ENCODE measurements at places on chromosomes 5 and 9.

- no peak for DNase-seq
These were observed 16.3 kb upstream of the DAB2 start for GRCh38 chr5:39440958-39441624.

DNA sequence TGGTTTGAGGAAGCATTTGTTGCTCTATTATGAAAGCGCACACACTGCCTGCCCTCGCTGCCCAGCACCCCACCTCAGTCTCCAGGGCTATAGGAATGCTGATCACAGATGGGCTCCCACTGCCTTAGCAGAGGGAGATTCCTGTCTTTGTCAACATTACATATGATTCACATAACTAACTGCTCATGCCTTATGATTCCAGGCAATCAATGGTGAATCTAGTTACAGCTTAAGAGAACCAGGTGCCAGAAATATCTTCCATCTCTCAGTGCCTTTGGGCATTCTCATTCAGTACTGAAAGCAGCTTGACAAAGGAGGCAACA lies 458.9 kb upstream of the C9orf72 start:
- DNase-seq = no peak

DNA sequence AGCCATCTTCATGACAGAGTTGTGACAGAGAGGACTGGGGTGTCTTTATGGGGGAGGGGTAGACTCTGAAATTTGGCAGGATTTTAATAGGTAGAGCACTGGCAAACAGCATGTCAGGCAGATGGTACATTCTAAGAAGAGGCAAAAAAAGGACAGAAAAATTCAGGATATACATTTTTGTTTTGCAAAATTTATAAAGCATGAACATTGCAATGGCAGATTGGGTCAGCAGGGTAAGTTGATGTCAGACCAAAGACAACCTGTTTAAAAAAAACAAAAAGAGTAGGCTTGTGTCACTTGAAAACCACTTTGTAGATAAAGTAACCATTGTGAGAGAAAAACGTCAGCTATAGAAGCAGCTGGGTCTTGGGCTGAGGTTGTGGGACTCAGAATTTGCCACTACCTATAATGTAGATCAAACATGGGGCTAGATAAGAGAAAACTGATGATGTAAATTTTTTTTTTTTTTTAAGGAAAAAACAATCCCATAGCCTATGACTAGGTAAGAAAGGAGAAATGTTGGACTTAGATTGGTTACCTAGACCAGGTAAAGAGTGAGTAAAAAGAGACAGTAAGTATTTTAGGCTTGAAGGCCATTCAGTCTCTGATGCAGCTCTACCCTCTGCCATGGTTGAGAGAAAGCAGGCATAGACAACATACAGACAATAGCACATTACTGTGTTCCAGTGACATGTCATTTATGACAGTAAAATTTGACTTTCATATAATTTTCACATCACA lies 8.3 kb downstream of the CAMK4 start:
- DNase-seq = no peak

GRCh38 chr9:136880651-136881050 lies 5.7 kb upstream of the TRAF2 start:
- no peak for DNase-seq

DNA sequence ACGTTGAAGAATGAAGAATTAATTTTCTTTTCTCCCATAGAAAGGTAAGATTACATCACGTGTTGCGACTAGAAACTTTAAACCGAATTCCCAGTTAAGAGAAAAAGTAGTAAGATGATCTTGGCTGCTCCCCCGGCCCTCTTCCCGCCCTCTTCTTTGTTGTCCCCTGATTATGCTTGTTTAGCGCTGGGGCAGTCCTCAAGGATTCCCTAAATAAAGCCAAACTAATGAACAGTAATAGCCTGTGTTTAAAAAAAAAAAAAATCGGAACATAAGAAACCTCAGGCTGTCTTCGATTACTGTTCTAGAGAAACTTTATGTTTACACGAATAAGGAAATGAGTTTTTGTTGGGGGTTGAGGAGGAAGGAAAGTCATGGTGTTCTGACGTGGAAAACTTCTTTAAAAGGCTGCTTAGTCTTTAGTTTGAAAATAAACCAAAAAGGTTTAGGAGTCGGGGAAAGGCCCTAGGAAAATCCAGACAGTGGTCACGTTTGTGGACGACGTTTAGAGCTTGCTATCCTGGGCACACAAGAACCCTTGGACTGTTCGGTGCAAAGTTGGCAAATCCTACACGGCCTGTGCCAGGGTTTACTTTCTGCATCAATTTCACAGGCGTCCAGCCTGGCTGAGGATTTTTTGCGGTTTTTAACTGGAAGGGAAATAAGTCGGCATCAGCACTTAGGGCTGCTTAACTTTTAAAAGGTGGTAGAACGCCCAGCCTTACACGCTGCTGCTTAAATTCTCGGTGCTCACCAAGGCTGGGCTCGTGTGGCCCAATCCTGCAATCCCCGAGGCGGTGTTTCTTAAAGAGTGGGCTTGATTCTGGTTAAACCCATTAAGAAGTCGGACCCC lies 1.1 kb upstream of the MAT2B start:
- DNase-seq = peak; percentile 26

DNA sequence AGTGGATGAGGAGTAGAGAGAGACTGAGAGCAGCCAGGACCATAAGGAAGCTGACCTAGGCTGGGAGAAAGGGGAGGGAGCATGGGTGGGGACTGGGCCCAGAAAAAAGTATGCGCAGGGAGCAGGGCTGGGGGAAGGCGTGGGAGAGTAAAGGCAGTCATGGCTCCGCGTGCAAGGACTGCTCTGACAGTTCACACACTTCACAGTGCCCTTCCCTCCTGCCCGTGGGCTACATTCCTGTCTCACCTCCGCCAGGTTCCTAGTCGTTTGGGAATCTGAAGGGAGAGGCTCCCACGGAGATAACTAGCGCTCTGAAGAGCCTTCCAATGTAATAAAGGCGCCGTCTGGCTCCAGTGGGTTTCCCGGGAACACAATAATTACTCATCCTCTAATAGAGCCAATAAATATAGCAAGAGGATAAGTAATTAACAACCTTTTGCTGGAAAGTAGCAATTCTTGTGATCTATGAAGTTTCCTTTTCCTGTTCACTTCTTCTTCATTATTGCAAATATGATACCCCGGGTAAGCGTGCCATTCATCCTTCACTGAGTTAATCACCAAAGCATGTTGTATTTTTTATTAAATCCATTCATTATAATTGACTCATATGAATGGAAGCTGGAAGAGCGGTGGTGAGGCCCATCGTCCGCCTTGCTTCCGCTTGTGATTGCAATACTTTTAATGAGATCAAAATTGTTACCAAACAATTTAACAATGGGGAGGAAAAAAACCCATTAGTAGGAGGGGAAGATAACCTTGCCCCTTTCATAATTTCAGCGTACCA lies 39.3 kb downstream of the TTLL11 start:
- no peak for DNase-seq

DNA sequence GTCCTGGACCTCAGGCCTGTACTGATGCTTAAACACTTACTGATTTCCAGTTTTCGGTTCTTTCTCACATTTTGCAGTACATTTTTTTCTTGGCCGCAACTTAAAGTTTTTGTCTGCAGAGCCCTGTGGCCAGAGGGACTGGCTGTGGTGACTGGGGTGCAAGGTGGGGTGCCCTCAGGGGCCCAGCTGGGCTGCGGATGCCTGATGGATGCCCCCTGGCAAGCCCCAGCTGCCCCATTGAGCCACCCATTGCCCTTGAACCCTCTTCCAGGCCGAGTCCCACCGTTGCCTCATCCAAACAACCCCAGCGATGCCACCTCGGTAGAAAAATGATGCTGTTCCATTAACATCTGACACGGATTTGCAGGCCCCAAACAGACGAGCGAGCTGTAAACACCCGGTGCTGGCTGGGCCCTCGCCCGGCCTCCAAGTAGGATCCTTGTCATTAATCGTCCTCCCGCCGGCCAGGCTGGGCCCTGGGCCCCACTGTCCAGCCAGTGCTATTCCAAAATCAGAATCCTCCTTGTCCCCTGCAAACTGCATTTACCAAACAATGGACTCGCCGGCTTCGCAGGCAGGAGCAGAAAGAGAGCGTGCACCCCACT lies 107.9 kb downstream of the PHF2 start:
- no peak for DNase-seq

DNA sequence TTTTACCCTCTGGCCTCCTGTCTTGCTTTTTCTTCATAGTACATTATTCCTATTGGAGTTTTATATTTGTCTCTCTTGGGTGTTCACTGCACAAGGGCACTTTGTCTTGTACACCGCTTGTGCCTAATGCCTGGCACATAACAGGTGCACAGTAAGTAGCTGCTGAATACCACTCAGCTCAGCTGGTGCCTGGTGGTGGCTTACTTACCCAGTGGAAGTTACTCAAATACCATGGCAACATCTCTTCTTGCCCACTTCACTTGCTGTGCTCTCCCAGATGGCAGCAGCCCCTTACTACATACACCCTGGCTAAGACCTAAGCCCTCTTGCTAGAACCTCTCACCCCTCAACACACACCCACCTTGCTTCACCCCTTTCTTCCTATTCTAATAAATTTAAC lies 11.3 kb upstream of the SKP1 start:
- no peak for DNase-seq

GRCh38 chr5:116442095-116442534 lies 132.5 kb downstream of the SEMA6A start:
- DNase-seq = no peak

DNA sequence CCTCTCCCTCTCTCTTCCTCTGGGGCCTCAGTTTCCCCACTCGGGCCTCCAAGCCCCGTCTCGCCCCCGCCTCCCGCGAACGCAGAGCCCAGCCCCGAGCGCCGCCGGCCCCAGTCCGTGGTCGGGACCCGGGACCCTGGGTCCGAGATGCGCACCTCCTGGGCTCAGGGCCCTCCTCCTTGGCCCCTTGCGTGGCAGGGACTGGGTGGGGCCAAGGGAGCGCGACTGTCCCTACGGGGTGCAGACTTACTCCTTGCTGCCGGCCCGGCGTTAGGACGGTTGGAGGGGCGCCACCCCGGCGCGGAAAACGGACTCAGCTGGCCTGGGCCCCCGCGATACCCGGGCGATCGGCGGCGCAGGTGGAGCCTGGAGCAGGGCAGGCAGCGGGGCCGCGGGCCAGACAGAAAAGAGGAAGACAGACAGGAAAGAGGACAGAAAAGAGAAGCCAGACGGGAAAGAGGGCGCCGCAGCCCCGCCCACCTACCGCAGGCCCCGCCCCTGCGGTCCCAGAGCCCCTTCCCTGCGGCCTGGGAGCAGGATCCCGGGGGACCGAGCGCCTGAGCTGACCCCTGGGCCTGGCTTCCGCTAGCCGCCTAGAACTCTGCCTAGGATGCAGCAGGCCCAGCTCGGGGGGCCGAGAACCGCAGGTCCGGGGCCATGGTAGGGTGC lies at the start of gene GBGT1:
Gene GBGT1, minus strand, starts transcription at position 411 of the 669 bp plus-strand sequence. CDS start 1,502 bp downstream, outside the sequence.
- DNase-seq = peak; percentile 70

- no peak for DNase-seq
These were observed 377.1 kb downstream of the ACTL7B start for GRCh38 chr9:108478431-108479332.

DNA sequence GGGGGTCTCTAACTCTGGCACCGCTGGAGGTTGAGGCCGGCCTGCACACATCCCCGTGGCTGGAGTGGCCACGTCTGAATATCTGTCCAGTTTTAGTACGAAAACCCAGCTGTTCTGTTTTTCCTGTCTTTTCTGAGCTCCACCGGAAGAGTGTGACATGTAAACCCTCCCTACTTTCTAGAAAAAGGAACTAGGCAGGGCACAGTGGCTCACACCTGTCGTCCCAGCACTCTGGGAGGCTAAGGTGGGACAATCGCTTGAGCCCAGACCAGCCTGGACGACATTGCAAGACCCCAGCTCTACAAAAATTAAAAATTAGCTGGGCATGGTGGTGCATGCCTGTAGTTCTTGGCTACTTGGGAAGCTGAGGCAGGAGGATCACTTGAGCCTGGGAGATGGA lies 8.2 kb upstream of the PHYKPL start:
- DNase-seq = no peak

DNA sequence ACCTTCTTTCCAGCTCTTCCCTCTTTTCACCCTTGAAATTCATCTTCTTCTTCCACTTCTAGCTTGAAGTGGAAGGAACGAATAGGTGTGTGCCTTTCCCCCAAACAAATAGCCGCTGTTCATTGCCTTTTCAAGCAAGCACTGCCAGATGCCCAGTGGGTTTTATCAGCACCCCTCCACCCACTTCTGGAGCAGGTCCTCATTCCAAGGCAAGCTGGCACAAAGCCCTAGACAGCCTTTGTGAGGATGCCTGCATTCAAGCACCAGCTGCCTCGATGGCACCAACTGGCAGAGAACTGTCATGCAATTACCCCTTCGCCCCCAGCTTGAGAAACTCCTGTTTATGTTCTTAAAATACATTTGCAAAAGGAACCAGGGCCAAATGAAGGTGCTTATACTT lies 36.5 kb downstream of the SERINC5 start:
- no peak for DNase-seq

GRCh38 chr9:8600914-8601680 lies 801.5 kb upstream of the DMAC1 start:
- DNase-seq = no peak

GRCh38 chr5:93602241-93603077 lies 19.4 kb downstream of the NR2F1 start:
- peak; percentile 46 for DNase-seq

DNA sequence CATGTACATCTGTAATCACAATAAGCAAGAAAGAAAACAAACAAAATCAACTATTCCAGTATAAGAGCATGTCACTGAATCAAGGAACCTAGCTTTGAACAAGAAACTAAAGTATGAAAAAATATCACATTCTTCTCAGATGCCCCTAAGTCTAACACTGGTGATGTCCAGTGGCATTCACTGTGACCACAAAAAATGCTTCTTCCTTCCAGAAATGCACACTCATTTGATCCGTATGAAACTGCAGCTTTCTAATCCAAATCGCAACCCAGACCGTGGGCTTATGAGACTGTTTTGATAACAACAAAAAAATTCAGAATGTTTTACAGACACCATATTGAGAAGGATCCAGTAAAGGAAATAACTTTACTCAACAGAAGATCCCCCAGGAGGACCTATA lies 320.1 kb upstream of the TARS1 start:
- DNase-seq = no peak

GRCh38 chr9:121268851-121269641 lies 1.1 kb downstream of the GSN start:
- no peak for DNase-seq

DNA sequence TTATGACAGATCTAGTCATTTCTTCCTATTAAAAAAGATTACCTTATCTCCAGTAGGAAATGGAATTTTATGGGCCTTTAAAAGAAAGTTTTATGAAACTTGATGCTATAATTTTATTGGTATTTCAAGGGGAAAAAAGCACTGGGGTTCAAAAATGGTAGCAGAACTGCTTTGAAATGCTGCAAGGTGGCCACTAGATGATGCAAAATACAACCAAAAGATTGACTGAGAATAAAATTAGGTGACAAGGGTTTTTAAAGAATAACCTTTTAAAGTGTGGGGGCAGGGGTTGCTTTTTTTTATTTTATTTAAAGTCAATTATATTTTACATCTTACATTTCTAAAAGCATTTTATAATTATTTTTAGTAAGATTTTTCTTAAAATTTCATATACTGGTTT lies 61.7 kb downstream of the KLF9 start:
- no peak for DNase-seq

GRCh38 chr5:172114875-172115422 lies 73.1 kb downstream of the STK10 start:
- no peak for DNase-seq

GRCh38 chr5:41415242-41415641 lies 95.2 kb downstream of the PLCXD3 start:
- no peak for DNase-seq
